T-cell (primary cell): ENCODE measurements at places on chromosomes 11 and 22. TPM values are rescaled to one million over a fixed set of nuclear protein-coding genes. Genes with fewer than 3 reads are reported as not detected.

GRCh38 chr11:121932646-121933185 is 183.3 kb downstream of the BLID start:
- no peak for DNase-seq

DNA sequence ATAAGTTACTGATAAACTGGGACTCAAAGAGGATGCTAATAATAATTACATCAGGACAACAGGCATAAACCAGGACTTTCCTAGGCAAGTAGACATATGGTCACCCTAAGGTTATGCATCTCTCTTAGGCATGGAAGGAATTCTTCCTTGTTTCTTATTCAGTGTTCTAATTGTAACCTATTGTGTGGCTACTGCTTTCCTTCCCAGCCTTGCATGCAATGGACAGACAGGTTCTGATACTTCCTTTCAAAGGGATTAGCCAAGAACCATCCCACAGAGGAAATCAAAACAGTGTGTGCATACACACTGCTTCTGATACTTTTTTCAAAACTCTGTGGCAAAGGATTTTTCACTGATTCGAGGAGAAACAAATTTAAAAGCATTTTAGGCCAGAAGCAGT is 48.3 kb downstream of the RRAS2 start:
- no peak for DNase-seq

GRCh38 chr11:2482204-2482603 is 37.4 kb downstream of the KCNQ1 start:
- no peak for DNase-seq

DNA sequence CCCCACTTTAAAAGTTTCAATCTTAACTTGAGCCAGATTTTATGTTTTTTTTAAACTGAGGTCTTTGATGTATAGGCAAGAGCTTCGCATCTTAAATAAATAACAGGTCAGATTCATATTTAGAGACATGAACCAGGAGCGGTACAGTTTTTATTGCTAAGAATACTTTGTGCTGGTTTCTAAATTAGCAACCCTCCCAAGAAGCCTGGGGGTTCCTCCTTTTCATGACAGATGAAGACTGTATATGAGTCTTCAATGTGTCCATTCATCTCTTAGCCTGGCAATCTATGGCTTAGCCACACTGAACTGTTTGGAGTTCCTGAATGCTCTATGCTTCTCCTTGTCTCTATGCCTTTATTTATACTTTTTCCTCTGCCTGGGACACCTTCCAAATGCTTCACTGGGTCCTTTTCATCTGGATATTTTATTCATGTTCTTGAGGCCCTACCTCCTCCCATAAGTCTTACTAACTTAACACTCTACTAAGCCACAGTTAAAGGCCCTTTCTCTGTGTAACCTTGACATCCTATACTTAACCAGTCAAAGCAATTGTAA is 338.6 kb downstream of the INSC start:
- DNase-seq: no peak

DNA sequence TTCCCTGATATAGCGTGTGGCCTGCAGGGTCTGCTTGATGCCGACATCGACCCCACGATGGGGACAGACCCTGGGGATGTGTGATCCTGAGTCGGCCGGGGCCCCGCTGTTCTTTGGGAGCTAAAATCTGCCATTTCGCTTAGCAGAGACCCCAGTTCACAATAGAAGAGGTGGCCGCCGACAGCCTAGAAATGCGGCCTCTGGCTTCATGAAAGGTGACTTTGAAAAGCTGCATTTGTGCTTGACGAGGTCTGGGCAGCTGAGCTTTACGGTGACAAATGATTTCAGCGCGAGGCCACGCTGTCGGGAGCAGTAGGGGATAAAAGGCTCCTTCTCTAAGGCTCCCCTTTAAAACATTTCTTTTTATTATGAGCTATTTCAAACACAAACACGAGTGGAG is 71.7 kb downstream of the RPS6KA4 start:
- DNase-seq: no peak

- no peak for DNase-seq
These were observed 115.6 kb downstream of the SLC1A2 start for GRCh38 chr11:35303596-35304385.

DNA sequence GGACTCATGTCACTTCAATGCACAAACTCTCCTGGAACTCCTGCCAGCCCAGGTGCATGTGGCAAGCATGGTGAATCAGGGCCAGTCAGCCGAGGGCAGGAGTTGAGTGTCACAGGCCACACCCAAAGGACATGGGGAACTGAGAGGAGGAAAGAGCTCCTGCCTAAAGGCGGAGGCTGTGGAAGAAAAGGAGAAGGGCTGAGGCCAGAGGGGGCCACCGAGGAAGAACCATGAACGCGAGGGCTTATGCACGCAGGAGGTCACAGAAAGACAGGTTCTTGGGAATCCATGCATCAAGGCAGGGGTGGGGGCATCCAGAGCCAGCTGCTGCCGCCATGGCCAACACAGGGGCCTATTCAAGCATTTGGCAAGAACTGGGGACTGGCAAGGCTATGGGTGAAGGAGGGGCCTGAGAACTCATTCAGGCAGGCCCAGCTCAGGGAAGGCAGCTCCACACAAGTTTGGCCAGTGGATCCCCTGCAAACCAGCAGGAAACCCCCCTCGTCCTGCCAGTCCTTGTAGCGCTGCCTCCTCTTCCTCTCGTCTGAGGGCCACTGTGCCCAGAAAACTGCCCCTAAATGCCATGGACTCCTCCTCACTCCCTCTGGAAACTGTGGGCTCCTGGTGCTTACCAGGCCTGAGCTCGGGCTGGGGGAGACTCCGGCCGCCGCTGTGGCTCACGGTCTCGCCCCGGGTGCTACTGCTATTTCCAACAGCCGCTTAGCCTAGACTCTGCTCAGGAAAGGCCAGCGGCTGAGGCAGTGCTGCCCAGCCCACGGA is 15.4 kb downstream of the PPM1F start:
- no peak for DNase-seq

- no peak for DNase-seq
These were observed 32.4 kb downstream of the NF2 start for GRCh38 chr22:29635734-29636357.

DNA sequence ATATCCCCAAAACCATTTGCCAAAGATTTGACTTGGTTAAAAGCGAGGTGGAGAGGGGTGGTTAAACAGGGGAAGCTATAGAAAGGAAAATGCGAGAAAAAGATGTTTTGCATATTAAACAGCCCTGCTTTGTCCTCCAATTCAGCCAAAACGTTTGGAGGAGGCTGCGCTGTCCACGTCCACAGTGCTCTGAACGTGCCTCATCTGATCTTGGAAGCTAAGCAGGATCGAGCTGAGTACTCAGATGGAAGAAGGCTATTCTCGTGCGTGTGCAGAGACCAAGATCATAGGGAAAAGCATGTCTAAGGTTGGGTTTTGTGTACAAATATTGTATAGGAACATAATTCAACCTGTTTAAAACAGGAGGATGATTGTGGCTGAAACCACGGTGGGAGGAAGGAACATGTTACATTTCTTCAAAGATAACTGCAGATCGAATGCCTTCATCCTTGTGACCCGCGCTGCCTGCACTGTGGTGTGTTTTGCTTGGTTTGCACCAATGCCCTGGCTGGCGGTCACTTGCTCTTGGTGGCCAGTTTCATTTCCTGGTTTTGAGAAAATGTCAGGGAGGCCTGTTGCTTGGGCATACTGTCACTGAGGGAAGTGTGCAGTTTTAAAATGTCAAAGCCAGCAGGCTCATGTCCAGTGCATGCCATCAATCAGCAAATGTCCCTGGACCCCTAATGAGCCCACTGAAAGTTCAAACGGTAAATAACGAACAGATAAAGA is 40.4 kb downstream of the FLI1 start:
- no peak for DNase-seq

DNA sequence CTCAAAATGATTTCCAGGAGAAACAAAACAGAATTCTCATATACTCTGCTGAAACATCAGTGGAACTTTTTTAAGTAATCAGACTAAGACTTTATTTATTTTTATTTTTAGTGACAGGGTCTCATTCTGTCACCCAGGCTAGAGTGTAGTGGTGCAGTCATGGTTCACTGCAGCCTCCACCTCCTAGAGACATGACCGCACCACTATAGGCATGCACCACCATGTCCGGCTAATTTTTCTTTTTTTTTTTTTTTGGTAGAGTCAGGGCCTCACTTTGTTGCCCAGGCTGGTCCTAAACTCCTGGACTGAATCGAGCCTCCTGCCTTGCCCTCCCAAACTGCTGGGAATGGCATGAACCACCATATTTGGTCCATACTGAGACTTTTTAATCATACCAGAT is 42.9 kb downstream of the PRDM10 start:
- DNase-seq: no peak

- no peak for DNase-seq
These were observed 1482.7 kb downstream of the TBC1D22A start for GRCh38 chr22:48245196-48245485.

GRCh38 chr22:42282252-42282942 is 11.9 kb upstream of the TCF20 start:
- DNase-seq: no peak

- no peak for DNase-seq
These were observed 117.8 kb downstream of the WNT11 start for GRCh38 chr11:76088511-76088910.

DNA sequence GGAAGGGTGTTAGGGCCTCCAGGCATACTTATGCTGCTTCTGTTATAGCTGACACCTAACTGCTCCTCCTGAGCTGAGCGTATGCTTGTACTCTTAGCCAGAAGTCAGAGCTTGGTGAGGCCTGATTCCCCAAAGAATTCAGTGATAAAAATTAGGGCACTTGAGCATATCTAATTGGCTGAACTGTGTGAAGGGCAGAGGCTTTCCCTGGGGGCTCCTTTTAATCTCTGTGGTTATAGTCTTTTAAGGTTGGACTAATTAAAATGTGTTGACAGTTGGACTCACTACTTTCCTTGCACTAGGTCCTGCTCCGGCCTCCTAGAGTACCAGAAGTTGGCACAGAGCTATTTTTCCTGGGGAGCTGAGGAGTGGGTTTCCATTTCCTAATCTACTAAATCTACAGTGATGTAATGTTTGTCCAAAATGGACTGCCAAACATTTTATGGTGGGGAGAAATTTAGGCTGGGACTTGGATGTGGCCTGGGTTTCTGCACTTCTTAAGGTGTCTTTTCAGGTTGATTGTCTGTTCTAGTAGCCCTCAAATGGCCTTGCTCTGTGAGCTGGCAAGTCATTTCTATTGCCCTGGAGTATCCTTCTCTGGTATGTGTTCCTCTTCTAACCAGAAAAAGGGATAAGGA is 18.4 kb downstream of the STIM1 start:
- no peak for DNase-seq

GRCh38 chr11:87394924-87395323 is 357.2 kb downstream of the TMEM135 start:
- DNase-seq: no peak

DNA sequence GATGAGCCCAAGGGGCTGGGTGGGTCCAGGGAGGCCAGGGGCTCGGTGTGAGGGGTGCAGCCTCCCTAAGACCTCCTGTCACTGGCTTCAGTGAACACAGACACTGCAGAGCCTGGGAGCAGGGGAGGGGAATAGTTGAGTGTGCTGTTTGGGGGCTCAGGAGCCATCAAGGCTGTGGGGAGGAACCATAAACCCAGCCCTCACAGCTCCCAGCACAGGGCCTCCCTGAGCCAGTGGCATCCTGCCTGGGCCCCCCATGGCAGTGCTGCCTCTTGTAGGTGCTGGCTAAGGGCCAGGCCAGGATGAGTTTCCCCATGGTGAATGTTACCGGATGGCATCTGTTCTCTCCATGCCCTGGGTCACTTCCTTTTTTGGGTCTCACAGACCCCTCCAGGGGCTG is 25.5 kb downstream of the KCNJ5 start:
- DNase-seq: no peak

DNA sequence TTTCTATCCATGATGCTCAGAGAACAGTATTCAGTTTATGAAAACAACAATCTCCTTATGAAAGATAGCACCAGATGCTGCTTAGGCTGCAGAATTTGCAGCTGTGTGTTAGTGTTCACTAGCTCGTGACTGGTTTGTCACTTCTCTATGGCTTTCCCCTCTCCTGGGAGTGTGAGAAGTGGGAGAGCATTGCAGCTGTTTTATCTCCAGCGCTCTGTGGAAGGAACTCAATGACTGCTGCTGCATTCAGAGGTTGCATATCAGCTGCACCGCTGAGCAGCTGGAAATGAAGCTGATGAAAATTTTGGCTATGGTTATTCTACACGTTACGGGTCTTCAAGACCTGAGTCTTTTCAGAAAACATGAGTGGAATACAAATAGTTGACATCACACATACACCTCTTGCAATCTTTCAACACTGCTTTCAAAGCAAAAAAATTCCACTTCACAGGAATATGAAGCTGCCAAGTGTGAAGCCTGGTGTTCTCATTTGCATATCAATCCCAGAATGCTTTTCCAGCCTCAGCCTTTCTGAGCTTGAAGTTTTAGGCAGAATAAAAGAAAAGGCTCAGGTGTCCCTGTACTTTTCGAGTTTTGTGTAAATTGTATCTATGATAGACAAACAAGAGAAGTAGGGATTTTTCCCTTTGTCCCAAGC is 149.3 kb upstream of the DDI1 start:
- no peak for DNase-seq

GRCh38 chr22:19957445-19957844 is 15.8 kb upstream of the TXNRD2 start:
- DNase-seq: no peak

GRCh38 chr11:73759610-73760134 is 1.2 kb downstream of the RAB6A start:
- DNase-seq: no peak

DNA sequence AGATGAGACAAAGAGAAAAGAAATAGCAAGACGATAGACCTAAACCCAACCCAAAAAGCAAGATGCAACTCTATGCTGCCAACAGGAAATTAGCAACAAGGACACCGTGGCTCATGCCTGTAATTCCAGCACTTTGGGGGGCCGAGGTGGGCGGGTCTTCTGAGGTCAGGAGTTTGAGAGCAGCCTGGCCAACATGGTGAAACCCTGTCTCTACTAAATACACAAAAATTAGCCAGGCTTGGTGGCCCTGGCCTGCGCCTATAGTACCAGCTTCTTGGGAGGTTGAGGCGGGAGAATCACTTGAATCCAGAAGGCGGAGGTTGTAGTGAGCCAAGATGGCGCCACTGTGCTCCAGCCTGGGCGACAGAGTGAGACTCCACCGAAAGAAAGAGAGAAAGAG is 24.3 kb upstream of the IL10RA start:
- no peak for DNase-seq

The CASTOR1 gene
- 12.8 TPM for total RNA-seq

The SLC5A12 gene
- total RNA-seq: not detected

The SMIM35 gene
- 1.0 TPM for total RNA-seq

The SHISAL1 gene
- not detected for total RNA-seq

The BBOX1 gene
- total RNA-seq: not detected

The CSNK2A3 gene
- not detected for total RNA-seq

The CCS gene
- 63.7 TPM for total RNA-seq

The CD44 gene
- total RNA-seq: 1,108 TPM

The SCGB1A1 gene
- not detected for total RNA-seq
